ENCODE measurements at places on chromosomes 2 and 18.

GRCh38 chr2:236205867-236206645 is 37.9 kb upstream of the GBX2 start:
- no peak for DNase-seq

GRCh38 chr2:174593041-174593440 is 4.6 kb downstream of the WIPF1 start:
- DNase-seq = no peak

DNA sequence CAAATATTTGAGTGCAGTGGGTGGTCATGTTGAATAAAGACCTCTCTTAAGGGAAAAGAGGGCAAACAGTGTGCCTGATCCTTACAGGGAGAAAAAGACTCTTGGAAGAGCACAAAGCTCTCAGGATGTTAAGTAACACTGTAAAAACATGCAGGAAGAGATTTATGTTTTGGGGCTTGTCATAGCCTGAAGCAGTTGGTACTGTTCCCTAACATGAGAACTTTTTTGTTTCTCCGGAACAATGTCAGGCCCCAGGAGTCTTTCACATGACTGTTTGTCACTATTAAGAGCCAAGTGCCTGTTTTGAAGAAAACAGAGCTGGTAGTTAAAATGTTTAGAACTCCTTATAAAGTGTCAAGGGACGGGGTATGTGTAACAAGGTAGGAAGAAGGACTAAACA is 83.7 kb upstream of the B3GNT2 start:
- DNase-seq = no peak

- no peak for DNase-seq
These were observed 400.2 kb upstream of the SETBP1 start for GRCh38 chr18:44280479-44280878.

DNA sequence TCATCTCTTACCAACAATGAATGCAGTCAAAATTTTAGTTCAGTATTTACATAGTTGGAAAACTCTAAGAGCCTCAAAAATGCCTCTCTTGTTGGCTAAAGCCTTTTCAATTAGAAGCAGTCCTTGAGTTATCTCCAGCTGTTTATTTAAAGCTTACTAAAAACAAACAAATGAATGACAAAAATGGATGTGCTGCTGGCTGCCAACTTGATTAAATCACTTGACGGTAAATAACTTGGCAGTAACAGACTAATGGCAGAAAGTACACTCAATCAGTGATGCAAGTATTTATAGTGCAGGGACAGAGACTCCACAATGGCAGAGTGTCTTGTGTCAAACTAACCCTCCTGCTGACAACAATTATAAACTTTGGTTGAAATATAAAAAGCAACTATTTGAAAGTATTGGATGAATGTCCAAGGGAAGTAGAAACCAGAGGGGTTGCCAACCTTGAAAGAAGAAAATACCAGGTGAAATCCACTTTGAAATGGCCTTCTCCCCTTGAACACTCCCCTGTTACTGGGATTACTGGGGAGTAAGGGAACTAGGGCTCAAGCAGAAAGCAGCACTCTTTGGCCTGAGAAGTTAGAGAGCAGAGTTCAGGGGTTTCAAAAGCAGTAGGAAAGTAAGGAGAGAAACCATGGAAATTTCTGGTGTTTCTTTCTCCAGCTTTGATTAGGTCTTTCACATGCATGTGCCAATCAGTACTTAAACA is 245.2 kb upstream of the SPHKAP start:
- no peak for DNase-seq

DNA sequence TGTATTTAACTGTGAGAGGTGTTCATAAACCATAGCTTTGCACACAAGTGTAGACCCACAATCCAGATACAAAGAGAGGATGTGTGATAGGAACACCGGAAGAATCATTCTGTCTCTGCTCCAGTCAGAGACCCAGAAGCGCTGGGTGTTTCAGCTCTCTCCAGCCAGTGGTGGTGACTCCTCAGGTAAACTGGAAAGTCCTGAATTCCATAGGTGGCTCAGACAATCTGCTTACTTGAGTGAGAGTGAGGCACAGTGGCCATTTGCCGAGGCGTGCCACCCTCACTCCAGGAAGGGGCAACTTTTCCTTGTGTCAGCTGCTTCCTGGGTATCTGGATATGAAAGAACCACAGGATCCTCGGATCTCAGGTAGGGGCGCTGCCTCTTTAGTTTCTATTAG is 171.5 kb downstream of the KCNS3 start:
- no peak for DNase-seq

- DNase-seq = no peak
These were observed 127.8 kb upstream of the PPP1CB start for GRCh38 chr2:28623582-28624405.

GRCh38 chr2:113220970-113221708 is 47.4 kb downstream of the PSD4 start:
- no peak for DNase-seq

DNA sequence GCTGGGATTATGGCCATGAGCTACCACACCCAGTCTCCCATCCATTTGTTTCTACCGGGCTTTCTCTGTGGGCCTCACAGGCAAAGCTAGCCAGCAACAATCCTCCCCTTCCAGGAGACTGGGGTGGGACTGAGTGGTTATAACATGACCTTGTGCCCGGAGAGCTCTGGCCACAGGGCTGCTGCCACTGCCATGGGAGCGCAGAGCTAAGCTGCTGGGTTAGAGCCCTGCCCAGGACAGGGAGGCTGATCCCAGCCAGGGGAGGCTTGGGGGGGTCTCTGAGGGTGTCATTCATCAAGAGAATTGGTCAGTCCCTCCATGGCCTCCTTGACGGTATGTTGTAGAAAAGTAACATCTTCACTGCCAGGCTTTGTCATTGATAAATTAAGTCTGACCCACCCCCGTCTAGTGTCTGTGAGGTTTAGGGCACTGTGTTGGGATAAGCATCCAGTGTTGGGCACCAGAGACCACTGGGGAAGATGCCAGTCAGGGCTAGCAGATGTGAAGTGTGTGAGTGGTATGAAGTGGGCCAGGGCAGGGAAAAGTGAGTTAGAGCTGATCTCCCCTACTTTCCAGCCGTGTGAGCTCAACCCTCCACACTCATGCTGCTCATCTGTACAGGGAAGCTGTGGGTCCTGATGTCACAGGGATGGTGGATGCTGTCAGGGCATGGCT is 368.4 kb upstream of the HS6ST1 start:
- DNase-seq = no peak

DNA sequence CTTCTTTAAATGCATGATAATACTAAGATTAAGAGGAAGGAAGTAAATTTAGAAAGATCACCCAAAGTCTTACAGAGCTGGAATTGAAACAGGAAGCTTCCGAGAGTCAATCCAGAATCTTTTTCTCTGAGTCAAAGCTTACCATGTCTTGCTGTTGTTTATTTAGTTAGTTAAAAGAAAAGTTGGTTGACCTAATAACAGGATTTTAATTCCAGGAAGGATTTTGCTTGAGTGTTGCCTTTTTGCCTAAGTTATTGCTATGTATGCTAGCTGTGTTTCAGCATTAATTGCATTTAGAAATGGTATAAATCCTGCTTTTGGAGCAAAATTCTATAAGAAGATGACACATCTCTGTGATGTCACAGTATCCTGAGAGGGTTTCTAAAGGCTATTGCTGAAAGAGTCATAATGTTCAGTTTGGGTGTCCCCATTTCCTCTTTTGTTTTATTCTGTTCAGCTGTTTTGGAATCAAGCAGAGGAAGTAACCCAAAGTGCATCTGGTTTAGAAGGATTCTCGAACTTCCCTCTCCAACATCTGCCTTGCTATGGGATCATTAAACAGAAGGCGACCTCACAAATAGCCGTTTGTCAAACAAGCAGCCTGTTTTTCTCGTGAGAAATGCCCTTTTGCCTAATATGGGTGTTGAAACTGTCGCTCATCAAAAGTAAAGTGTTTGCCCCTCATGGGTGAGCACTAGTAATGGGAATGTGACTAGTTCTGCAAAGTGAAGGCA is 271.5 kb upstream of the MMADHC start:
- DNase-seq = no peak

DNA sequence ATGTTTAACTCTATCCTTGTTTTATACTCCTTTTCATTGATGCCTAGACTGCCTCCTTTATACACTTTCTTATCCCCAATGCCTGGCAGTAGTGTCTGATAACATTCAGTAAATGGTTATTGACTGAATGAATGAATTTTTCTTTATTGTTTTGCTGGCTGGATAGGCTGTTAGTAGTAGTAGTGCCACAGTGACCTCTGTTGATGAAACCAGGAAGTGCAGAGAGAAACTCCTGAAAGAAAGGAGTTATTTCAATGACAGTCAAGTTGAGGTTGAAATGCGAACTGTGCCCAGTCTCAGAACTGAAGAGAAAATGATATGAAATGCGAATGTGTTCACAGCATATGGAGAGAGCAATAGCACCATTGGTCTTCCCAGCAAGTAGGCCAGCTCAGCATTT is 26.8 kb upstream of the SLC9A2 start:
- peak; percentile 12 for DNase-seq

- DNase-seq = no peak
These were observed 12.9 kb downstream of the ARID5A start for GRCh38 chr2:96549466-96549785.

DNA sequence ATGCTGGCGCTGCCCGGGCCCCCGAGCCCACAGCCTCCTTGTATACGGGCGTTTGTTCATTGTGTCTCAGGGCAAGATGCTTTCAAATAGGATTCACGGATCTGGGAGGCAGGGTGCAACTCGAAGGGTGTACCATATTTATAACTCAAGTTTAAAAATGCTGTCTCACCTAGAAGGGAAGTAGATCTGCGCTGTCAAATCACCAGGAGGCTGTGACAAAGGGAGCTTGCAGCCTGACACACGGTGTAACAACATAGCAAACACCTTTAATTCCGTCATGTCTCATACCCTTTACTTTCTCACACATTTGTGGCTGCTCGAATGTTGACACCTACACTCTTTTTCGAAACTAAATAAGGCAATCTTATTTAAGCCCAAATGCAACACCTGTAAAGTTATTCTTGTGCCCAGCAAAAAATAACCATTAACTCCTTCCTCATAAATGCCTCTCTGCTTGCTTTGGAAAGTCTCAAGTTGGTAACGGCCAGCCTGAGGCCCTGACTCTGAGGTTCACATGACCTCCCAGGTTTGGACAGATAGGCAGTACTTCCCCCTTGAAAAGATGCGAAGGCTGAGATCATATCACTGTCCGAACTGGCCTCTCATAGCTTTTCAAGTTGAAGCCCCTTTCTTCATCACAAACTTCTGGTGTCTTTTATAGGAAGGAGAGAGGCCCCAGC is 11.6 kb downstream of the ZEB2 start:
- no peak for DNase-seq

GRCh38 chr2:20868377-20868776 is 45.5 kb upstream of the LDAH start:
- DNase-seq = no peak

GRCh38 chr2:239496700-239497099 is 95.9 kb upstream of the HDAC4 start:
- DNase-seq = no peak

GRCh38 chr2:234914371-234915154 is 37.3 kb upstream of the SH3BP4 start:
- no peak for DNase-seq

GRCh38 chr18:25097057-25097456 is 254.9 kb downstream of the ZNF521 start:
- no peak for DNase-seq

- DNase-seq = no peak
These were observed 130.4 kb upstream of the MYO3B start for GRCh38 chr2:170047331-170048065.

- DNase-seq = no peak
These were observed 129.1 kb upstream of the SMAD2 start for GRCh38 chr18:48059455-48060010.

DNA sequence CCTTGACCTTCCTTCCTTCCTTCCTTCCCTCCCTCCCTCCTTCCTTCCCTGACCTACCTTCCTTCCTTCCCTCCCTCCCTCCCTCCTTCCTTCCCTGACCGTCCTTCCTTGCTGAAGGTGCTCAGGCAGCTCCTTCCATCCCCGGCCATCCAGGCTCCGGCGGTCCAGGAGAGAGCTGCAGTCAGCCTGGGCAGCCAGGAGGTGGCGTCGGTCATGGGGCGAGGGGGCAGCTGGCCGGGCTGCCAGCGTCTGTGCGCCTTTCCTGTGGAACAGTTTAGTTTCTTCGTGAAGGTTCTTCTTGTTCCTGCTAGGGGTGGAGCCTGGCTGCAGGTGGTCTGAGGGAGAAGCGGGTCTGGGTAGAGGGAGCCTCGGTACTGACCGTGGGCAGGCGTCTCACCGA is 15.7 kb downstream of the GPR35 start:
- peak; percentile 40 for DNase-seq

- DNase-seq = no peak
These were observed 1.7 kb upstream of the PRKD3 start for GRCh38 chr2:37326285-37326684.
